ENCODE measurements at places on chromosomes 3 and 15.

- no peak for DNase-seq
Observed at GRCh38 chr15:80049046-80049445, 10.4 kb upstream of the ZFAND6 start.

GRCh38 chr3:94612631-94613030, 549.8 kb downstream of the NSUN3 start:
- no peak for DNase-seq

- no peak for DNase-seq
Observed at GRCh38 chr15:40929660-40930429, 705 bp downstream of the DLL4 start.

GRCh38 chr3:67662733-67663132, 8.3 kb upstream of the SUCLG2 start:
- DNase-seq, result no peak

- no peak for DNase-seq
Observed at GRCh38 chr15:78103406-78104118, 11.2 kb downstream of the SH2D7 start.

- no peak for DNase-seq
Observed at GRCh38 chr3:39192490-39193092, at the start of gene XIRP1. XIRP1 (minus strand) TSS chr3:39192595; CDS start chr3:39189445, 3,150 bp downstream.

GRCh38 chr3:49883998-49884397, 14.3 kb upstream of the CAMKV start:
- no peak for DNase-seq

GRCh38 chr3:52104684-52105640, 48.6 kb upstream of the DUSP7 start:
- DNase-seq, result no peak

GRCh38 chr3:46086986-46087385, 59.7 kb upstream of the XCR1 start:
- no peak for DNase-seq

DNA sequence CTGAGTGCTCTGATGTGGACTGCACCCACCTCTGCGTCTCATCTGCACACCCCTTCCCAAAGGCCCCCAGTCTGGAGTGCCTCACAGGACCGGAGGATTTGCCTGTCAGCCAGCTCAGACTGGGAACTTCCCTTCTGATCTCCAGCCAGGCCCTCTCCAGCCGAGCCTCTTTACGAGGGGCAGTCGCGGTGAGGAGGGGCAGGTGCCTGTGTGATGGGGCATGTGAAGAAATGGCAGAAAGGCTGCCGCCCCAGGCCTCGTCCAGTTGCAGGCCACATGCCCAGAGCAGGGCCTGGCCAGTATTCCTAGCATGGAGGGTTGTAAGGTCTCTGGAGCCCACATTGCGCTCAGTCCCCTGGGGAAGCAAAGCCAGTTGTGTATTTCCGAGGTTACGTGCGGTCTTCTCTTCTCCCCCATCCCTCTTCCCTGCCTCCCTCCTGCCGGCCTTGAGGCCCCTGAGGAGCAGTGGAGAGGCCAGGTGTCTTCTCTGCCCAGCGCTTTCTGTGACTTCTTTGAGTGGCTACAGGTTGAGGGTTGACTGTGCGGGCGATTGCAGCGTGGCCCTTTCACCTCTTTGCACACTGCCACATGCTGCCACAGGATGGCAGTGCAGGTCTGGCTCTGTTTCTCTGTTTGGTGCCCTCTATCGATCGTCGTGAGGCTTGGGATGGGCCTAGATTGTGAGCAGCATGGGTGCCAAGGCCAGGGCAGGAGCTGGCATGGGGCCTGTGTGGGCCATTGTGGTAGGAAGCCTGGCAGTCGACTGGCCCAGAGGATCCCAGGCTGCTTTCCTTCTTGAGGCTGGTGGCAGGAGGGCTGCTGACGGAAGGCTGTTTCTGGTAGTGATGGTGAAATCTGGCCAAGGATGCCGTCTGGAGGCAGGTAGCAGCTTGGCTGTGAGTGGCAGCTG, 5.3 kb downstream of the CLK3 start:
- DNase-seq, result peak; percentile 86

GRCh38 chr3:3038201-3038991, 71.8 kb downstream of the IL5RA start:
- DNase-seq, result no peak

GRCh38 chr15:48278666-48279065, 52.6 kb upstream of the DUT start:
- DNase-seq, result no peak

DNA sequence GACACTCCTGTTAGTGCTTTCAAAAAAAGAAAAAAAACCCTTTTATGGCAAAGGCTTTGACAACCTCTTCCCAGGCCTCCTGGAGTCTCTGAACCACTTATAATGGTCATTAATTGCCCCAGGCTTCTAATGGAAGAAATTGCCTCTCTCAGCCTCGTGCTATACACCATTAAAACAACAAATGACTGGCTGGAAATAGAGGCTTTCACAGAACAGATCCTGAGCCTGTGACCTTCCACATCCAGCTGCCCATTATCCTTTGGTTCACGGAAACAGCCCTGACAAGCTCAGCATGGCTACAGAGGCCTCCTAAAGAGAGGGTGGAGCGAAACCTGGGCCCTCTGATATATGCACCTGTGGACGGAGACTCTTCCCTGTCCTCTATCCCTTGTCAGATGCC, 26.8 kb upstream of the MKRN3 start:
- no peak for DNase-seq

GRCh38 chr3:169600732-169601131, 62.8 kb downstream of the MECOM start:
- DNase-seq, result no peak

DNA sequence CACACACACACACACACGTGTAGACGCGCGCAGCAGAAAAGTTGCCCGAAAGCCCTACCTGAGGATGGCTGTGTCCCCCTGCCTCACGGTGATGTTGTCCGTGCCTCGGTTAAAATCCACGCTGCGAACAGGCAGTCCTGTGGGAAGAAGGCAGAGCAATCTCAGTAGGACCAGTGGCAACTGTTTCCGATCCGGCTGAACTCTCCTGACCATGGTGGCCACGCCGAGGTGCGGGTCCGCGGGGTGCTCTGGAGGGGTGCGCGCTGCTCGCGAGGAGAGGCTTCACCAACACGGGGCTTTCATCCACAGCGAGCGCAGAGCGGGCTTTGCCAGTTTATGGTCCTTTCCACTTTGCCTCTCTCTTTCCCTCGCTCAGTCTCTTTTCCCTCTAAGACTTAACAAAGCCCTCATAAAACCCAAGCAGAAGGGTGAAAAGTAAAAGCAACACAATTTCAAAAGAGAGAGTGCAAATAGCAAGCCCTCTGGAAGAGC, 422 bp downstream of the LSAMP start:
- no peak for DNase-seq

- no peak for DNase-seq
Observed at GRCh38 chr15:40047415-40048210, 8.6 kb upstream of the SRP14 start.

DNA sequence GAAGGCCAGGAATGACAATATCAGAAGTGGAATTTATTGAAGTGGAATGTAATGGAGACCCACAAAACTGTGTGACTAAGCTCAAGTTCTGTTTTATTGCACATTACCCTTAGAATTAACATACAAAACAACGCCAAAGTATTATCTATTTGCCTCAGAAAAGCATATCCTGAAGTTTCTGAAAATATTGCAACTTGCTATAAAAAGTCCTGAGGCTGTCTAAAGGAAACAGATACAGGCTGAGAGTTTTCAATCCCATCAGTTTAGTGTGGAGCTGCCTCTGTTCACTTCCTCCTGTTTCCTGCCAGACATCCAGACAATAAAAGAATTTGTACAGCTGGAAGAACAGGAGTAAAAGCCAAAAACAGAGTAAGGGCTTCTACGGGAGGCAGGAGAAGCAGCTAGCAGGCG, 108.8 kb downstream of the FBN1 start:
- DNase-seq, result no peak

- DNase-seq, result no peak
Observed at GRCh38 chr3:105274536-105274935, 92.2 kb upstream of the ALCAM start.

GRCh38 chr15:47607695-47608094, 109.6 kb upstream of the SEMA6D start:
- DNase-seq, result no peak

GRCh38 chr15:44573386-44573785, 36.4 kb downstream of the EIF3J start:
- DNase-seq, result no peak

DNA sequence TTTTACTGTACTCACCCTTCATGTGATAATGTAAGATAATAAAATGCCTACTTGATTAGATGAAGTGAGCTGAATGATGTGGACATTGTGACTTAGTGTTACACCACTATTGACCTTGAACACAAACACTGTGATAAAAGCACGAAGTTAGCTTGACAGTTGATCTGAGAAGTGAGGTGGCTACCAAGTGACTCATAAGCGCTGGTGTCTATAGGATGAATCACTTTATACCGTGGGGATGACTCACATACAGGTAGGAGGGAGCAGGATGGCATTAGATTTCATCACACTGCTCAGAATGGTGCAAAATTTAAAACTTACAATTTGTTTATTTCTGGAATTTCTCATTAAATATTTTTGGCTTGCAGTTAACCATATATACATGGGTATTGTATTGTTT, 174.7 kb upstream of the CNTN3 start:
- DNase-seq, result no peak

DNA sequence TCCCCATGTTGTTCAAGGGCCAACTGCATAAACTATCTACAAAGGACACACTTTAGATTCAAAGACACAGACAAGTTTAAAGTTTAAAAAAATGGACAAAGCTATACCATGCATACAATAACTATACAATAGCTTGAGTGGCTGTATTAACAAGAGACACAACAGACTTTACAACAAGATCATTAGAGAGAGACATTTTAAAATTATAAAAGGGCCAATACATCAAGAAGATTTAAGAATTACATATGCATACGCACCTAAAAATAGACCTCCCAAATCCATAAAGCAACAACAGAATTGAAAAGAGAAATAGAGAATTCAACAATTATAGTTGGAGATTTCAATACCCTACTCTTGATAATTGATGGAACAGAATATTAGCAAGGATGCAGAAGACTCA, 79.4 kb downstream of the XXYLT1 start:
- no peak for DNase-seq

DNA sequence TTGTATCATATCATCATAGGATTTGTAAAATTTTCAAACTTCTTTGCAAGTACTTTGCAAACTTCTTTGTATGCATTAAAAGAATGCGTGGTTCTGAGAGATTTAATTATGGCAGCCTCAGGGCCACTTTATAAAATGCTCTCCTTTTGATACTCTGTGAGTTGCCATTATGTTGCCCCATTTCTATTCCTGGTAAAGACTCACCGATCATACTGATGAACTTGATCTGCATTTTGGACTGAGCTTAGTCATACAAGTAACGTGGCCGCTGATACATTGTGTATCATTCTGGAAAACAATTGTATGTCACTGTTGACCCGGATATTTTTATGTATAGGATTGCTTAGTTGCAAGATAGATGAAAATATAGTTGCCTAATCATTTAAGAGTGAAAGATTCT, 38.8 kb downstream of the AKAP13 start:
- DNase-seq, result no peak

GRCh38 chr3:174863488-174863887, 4.4 kb downstream of the NAALADL2 start:
- DNase-seq, result no peak

DNA sequence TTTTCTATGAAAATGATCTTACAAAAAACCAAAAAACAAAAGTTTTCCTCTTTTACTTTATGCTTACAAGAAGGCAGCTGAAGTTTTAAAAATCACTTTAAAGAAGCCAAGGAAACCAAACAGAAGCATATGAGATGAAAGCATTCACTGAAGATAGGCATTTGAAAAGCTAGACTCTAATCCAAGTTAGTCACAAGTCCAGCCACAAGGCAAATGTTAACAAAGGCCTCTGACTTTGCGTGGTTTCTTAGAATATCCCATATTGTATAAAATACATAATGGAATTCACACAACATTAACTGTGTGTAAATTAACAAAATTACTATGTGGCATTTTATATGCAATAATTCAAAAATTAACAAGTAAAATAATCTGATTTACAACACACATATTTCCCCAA, 17.7 kb downstream of the MRPL3 start:
- no peak for DNase-seq

GRCh38 chr3:141728355-141728892, 9.7 kb upstream of the RNF7 start:
- no peak for DNase-seq

GRCh38 chr15:81562986-81563385, 189.0 kb upstream of the TMC3 start:
- DNase-seq, result no peak

- DNase-seq, result no peak
Observed at GRCh38 chr3:119225121-119225520, 15.6 kb downstream of the B4GALT4 start.

- no peak for DNase-seq
Observed at GRCh38 chr15:36579792-36580431, 486 bp downstream of the CDIN1 start.

DNA sequence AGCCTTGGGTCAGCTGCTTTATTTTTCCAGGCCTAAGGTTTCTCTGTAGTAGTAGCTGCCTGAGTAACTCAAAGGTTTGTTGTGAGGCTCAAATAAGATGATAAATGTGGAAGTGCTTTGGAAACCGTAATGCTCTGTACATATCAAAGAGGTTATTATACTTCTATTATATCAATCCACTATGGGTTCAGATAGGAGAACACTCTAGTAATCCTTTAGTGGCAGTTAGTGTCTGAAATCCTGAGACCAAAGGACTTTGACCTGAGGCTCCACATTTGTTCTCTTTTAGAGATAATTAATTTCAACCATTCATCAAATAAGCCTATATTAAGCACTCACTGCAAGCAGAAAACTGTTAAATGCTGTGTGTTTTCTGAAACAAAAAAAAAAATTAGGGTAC, 128.6 kb upstream of the BCL6 start:
- DNase-seq, result no peak

- DNase-seq, result no peak
Observed at GRCh38 chr15:89777073-89777751, 1.1 kb downstream of the MESP2 start.

DNA sequence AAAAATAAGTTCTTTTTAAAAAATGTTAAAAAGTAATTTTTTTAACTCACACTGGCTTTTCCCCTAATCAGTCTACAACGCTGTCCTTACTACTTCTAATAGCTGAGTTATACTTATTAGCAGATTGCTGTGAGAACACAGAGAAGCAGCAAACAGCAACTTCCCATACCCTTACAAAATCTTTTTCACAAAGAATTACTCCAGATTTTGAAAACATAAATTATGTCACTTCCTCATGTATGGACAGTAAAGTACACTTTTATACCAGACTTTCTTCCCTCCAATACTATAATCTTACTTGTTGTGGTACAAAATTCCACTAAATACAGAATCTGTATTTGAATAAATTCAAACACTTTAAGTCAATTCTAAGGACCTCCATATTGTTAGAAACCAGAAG, 2.1 kb downstream of the PHC3 start:
- DNase-seq, result no peak

DNA sequence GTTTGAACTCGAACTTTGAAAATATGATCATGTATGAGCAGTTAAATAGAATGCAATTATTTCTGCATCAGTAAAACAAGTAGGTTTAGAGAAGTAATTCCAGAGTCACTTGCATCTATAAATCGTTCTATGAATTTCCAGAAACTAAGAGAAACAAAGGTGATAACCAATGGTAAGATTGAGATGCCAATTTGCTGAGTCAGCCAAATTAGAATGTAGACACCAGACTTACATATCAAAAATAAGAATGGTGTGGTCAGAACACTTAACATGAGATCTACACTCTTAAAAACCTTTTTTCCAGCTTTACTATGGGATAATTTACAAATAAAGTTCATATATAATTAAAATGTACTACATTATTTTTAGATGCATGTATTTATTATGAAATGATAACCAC, 1435.9 kb downstream of the OTOL1 start:
- no peak for DNase-seq
